ENCODE measurements at places on chromosomes 6 and 20. TPM values are rescaled to one million over a fixed set of nuclear protein-coding genes. Genes with fewer than 3 reads are reported as not detected.

CEP250 gene
- 7.9 TPM for polyA plus RNA-seq

LY6G6C gene
- not detected for polyA plus RNA-seq

GRM1 gene
- 0.01 TPM for polyA plus RNA-seq

AVP gene
- not detected for polyA plus RNA-seq

FOXQ1 gene
- 0.31 TPM for polyA plus RNA-seq

PGC gene
- not detected for polyA plus RNA-seq
